ENCODE measurements at places on chromosomes 6 and 20. TPM values are rescaled to one million over a fixed set of nuclear protein-coding genes. Genes with fewer than 3 reads are reported as not detected.
A peak's percentile ranks its signal among the peaks of the same experiment; 100 is the strongest.

DNA sequence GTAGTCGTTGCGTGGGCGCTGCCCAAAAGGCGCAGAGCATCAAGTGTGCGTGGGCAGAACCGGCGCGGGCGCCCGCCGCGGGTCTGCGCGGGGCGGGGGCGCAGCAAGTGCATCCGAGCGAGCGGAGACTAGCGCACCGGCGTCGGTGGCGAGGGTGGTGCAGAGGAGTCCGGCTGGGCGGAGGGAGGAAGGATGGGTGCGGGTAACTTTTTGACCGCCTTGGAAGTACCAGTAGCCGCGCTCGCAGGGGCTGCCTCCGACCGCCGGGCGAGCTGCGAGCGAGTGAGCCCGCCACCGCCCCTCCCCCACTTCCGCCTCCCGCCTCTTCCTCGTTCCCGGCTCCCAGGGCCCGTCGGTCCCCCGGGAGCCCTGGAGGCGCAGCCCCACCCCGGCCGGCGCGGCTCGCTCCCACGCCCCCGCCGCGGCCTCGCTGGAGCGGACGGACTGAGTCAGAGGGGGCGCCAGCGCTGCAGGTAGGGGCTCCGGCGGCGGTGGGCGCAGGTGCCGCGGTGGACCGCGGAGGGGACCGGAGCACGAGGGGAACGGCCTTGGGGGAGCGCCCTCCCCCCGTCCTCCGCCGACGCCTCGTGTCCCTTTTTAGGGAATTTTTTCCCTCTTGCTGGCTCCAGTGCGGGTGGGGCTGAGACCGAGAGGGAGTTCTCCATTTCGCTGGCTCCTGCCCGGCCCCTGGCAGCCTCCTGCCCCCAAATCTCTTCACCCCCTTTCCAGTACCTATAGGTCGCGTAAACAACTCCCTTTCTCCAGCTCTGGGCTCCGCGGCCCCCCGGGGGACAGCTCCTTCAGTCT, 1.6 kb upstream of the DBNDD2 start:
- peak; percentile 79 for DNase-seq

GRCh38 chr6:99409672-99410071, 15.4 kb downstream of the PNISR start:
- DNase-seq, result no peak

DNA sequence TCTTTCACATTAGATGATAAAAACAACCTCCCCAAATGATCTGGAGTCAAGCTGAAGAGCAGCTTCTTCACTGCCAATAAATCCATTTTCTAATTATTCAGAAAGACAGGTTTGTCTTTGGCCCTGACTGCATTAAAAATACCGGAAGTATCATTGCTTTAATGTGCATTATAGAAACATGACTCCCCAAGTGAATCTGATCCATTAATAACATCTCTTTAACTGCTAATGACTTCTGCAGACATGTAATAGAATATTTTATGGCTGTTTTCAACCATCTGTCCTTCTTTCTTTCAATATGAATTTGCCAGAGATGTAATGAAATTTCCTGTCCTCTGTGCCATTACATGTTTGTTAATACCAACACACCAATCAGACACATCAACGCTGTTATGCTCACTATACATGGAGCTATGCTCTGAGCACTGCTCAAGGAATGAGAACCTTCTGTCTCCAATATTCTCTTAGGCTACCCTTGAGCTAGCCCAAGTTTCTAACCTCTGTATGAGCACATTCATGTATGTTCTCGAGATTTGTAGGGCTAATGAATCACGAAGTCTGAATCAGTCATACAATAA, 87.8 kb downstream of the LYRM4 start:
- DNase-seq, result no peak

BNIP5 gene
- total RNA-seq, result 3.6 TPM

SIM1 gene
- total RNA-seq, result not detected
